Globus pallidus (tissue), 1 donor: ENCODE measurements at places on chromosomes 6 and 20.

DNA sequence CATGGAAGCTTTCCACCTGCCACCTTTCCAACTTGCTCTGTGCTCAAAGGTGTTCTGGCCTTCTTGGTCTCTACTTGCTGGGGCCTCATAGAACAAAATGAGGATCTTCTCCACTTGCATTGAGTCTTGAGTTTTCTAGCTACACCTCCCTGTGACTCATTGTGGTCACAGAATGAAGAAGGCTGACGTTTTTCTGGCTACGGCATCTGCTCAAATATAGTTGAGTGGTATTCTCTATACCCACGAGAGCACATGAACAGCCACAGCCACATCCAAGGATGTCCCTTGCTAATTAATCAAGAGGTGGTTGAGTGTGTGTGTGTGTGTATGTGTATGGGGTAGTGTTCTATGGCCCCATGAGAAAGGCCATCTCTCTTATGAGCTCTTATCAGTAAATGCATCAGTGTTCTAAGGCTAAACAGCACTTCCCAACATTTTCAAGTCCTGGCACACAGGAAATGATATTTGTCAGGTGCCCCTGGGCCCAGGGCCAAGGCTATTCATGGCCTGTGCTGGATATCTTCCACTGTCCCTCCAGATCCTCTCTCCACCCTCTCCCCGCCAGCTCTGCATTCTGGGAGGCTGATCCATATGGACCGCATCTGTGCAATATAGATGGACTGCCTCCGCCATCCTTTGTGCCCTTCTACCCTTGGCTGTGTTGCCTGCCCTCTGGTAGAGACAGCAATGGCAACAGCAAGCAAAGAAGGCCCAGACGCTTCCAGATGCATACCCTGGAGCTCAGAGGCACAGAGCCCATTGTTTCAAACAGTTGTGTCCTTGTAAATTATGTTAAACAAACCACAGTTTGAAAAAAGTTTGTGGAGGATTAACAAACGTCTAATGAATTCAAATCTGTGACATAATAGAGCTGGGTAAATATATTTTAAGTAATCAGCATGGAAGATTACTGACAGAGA is 150.2 kb downstream of the LRFN2 start:
- DNase-seq: peak; percentile 80

GRCh38 chr6:63839485-63839884 is 203.9 kb downstream of the PHF3 start:
- no peak for DNase-seq

DNA sequence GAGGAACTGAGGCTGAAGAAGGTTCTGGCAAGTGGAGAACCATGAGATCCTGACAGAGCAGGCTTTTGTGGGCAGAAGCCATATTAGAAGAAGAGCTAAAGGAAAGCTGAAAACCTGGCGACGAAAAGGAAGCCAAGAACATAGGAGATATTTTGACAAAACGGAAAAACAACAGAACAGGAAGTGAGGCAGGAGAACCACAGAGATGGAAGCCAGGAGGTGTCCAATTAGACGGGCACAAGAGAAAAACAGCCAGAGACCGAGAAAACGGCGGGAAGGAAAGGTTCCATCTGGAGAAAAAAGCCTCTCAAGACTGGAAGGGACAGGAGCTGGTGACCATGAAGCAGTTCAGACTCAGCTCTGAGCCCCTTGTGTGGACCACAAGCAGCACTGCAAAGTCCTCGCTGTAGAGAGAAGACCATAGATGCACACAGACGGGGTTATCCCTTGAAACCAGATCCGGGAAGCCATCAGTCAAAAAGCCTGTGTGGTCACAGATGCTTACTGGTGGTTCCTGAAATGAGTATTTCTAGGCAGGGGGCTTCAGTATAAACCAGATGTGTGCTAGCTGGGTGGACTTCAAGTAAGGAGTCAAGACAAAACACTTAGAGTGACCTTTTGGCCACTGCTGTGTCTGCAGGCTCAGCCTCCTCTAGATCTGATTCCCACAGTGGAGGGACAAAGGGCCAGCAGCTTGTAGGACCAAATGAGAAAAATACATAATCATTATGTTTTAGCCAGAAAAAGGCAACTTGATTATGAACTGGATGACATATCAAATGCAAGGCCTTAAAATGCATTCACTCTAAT is 30.7 kb downstream of the SSR1 start:
- DNase-seq: no peak

DNA sequence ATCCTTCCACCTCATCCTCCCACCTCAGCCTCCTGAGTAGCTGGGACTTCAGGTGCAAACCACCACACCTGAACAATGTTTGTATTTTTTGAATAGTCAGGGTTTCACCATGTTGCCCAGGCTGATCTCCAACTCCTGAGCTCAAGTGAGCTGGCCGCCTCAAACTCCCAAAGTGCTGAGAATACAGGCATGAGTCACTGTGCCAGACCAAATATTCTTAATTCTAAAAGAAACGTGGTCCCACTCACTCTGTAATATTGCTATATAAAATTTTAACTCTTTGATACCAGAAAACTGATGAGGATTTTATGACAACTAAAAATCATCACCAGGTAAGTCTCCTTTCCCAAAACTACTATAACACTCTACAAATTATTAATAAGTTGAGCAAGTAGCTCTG is 716.8 kb upstream of the GJE1 start:
- no peak for DNase-seq

DNA sequence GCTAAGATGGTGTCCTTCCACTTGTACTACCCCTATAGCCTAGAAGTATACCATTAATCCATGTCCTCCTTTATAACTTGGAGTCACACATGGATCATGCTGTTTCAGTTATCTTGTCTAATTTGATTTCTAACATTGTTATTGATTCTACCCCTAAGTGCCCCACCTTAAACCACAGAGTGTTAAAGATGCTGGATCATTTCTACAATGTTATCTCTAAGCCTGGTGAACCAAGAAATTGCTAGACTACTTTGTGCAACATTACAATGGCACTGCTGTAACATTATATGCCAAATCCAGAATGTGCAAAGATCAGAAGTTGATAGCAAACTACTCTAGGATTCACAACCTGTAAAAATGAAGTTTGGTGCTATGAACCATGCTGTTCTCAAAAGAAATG is 1.7 kb downstream of the CGA start:
- no peak for DNase-seq

- DNase-seq: no peak
Measured at GRCh38 chr20:13717631-13718044, 67.1 kb downstream of the ESF1 start.

DNA sequence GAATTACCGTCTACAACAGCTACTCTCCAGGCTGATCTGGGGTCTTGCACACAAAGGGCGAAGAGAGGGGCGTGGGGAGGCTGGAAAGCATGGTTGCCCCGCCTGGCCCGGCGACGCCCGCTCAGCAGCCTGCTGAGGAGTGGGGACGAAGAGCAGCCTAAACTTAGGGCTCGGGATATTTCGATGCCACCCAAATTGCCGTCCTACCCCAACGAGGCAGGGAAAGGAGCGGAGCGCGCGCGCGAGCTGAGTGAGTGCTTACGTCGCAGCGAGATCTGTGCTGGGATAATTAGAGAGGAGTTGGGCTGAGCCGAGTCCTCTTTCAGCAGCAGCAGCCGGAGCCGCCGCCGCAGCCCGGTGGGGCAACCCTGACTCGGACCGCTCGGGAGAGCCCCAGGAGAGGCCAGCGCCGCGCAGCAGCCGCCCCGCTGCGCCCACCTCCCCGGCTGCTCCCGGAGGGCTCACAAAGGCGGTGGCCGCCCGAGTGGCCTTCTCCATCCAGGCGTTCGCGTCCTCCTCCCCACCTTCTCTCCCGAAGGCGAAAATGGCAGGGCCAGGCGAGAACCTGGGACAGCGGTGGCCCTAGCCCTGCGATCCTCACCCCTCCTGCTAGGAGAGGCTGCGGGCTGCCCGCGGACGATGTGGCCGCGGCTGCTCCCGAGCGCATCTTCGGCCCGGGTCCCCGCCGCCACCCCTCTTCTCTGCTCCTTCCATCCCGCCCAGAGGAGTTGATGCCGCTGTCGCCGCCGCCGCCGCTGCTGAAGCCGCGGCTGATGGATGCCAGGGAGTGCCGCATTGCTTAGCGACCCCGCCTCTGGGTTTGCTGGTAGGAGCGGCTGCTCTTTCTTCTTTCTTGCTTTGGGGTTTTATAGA is at the start of gene CLVS2:
TSS of gene CLVS2 (plus strand) at position 315 of the 873 bp plus-strand sequence. CDS start 1,543 bp downstream, outside the sequence.
- DNase-seq: no peak
